Right forelimb (tissue), 1 donor: ENCODE measurements at places on chromosomes 2 and 18.

- peak; percentile 90 for DNase-seq
Measured at GRCh38 chr2:241271706-241272302, 43.7 kb downstream of the HDLBP start.

GRCh38 chr2:8860239-8860638 is 22.8 kb upstream of the KIDINS220 start:
- no peak for DNase-seq

DNA sequence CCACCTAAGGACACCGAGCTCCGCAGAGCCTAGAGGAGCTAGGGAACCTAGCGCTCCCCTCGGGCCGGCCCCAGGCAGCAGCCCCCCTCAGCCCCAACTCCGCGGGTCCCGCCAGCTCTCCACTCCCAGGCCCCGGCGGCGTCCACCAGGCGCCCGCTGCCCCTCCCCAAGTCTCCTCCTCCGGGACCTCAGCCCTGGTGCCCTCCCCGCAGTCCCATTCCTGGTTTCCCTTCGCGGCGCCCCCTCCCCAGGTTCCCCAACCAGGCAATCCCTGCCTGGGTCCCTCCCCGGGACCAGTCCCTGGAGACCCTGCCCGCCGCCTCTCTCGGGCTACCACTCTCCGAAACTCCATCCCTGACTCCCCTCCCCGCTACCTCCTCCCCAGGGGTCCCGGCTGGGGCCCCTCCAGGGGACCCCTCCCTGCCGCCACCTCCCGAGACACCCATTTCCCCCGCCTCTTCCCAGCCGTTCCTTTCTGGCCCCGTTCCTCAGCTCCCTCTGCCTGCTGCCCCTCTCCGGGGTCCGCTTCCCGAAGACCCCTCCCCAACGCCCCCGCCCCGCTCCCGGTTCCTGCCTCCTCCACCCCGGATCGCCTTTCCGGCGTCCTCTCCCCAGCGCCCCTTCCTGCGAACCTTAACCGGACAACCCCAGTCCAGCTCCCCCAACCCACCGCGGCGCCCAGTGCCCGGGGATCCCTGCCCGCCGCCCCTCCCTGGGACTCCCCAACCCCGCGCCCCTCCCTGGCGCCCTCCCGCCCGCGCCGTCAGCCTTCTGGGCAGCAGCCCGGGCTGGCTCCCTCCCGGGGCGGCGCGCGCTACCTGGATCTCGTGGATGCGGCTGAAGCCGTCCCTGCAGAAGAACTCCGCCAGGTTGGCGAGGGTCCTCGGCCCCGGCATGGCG is 678 bp downstream of the CYP27C1 start:
- peak; percentile 73 for DNase-seq

GRCh38 chr2:3728104-3729054 is 25.0 kb downstream of the DCDC2C start:
- peak; percentile 69 for DNase-seq

DNA sequence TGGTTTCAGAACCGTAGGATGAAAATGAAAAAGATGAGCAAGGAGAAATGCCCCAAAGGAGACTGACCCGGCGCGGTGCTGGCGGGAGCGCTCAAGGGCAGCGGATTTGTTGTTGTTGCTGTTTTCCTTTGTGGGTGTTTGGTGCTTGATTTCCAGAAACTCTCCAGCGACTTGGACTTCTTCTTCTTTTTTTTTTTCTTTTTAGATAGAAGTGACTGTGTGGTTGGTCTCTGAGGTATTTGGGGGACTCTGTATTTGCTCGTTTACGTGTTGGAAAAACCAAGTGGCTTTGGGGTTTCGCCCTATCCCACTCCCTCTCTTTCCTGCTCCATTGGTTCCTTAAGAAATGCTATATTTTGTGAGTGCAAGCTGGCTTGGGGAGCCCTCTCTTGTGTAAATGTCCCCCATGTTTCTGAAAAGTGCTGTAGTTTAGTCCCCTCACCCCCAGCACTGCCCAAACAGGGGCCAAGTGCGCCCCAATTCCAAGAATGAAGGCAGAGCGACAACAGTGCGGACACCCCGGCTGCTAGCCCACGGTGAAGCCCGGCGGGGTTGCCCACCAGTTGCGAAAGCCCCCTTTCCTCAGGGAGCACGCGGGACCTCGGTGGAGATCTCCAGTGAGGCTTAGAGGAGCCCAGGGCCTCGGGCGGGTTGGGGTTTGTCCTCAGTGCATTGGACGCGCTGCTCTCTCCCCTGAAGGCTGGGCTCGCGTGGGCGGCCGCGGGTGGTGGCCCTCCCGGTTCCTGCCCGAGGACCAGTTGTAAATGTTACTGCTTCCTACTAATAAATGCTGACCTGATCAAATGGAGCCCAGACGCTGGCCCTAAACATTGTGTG is 1.8 kb downstream of the HOXD9 start:
- DNase-seq = peak; percentile 65

DNA sequence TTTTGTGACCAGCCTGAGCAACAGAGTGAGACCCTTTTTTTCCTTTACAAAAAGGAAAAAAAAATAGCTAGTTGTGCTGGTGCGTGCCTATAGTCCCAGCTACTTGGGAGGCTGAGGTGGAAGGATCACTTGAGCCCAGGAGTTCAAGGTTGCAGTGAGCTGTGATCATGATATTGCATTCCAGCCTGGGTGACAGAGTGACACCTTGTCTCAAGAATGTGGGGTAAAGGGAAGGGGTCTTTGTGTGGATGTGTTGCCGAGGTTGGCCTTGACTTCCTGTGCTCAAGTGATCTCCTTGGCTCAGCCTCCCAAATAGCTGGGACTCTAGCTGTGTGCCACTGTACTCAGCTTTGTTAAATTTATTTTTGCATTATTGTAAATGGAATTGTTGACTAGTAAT is 120.6 kb downstream of the ZNF407 start:
- no peak for DNase-seq

DNA sequence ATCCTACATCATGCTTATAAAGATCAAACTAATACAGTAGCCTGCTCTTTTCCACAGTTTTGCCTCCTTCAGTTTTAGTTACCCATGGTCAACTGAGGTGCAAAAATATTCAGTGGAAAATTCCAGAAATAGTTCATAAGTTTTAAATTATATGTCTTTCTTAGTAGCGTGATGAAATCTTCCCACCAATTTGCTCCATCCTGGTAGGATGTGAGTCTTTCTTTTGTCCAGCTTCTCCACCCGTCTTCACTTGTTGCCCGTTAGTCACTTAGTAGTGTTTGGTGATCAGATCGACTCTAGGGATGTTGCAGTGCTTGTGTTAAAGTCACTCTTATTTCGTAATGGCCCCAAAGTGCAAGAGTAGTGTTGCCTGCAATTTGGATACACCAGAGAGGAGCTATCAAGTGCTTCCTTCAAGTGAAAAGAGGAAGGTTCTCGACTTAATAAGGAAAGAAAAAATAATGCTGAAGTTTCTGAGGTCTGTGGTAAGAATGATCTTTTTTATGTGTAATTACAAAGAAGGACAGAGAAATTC is 57.0 kb downstream of the CEP192 start:
- no peak for DNase-seq

- no peak for DNase-seq
Measured at GRCh38 chr2:9652267-9652666, 21.5 kb upstream of the YWHAQ start.

DNA sequence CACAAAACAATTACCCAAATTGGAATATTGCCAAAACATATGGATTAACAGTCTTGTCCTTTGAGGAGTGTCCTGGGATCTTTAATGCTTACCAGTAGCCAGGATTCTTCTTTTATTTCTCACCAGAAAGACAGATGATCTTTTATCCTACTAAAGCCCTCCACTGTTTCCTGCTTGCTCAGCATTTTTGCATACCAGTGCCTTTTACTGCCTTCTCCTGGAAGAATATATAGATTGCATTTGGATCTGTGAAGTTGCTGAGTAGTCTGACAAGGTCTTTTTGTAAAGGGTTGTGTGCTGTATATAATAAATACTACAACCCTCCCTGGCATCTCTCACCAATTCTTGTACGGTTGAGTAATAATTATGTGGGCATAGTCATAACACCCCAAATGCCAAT is 652.2 kb downstream of the LRRTM4 start:
- no peak for DNase-seq

DNA sequence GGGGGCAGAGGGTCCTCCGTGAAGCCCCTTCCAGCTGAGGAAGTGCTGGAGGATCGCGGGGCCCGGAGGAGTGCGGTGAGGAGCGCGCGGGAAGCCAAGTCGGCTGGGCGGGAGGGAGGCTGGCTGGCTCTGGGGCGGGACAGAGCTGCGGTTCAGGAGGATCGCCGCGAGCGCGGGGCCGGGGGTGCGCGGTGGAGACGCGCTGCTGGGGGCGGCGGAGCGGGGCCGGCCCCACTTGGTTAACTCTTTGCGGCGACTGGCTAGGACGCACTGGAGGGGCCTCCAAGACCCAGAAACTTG is 464 bp downstream of the CYBRD1 start:
- DNase-seq = no peak

DNA sequence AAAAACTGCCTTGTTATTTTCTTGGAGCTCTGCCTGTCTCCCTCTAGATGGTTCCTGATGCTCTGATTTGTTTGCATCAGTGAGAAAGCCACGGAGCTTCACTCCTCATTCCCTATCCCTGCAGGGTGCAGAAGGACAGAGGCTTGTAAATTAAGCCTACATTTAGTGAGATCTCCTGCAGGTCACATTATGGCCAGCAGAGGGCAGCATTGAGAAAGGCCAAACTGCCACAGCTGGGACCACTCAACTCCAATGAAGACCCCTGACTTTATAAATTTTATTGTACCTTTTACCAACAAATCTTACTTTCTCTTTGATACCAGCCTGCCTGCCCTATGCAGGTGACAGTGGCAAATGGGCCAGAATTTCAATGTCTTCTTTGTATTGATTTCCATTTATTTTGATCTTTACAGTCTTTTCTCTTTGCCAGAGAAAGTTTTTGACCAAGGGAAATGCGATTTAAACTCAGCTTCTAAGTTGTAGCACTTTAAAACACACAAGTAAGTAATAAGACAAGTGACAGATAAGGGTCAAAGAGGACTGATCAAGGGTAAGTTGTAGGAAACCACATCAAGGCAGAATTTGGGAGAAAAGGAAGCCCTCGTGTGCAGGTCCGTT is 1029.1 kb upstream of the KLHL29 start:
- DNase-seq = peak; percentile 78

- DNase-seq = no peak
Measured at GRCh38 chr2:38690499-38691420, 24.8 kb downstream of the GALM start.

DNA sequence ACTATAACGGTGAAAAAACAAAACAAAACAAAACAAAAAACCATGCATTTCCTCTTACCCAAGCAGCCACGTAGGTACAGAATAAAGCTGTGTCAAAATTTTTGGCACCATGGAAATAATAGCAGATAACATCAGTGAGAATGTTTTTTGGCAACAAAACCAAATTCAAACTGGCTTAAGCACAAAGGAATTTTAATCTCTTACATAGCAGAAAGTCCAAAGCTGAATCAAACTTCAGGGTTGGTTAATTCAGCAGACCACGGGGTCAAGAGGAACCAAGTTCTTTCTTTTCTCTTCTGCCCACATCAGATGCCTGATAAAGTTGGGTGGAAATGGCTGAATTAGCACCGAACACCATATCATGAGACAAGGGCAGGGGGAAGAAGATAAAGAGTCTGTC is 129.5 kb downstream of the PAX3 start:
- no peak for DNase-seq

- no peak for DNase-seq
Measured at GRCh38 chr18:32735781-32736180, 37.0 kb downstream of the KLHL14 start.

DNA sequence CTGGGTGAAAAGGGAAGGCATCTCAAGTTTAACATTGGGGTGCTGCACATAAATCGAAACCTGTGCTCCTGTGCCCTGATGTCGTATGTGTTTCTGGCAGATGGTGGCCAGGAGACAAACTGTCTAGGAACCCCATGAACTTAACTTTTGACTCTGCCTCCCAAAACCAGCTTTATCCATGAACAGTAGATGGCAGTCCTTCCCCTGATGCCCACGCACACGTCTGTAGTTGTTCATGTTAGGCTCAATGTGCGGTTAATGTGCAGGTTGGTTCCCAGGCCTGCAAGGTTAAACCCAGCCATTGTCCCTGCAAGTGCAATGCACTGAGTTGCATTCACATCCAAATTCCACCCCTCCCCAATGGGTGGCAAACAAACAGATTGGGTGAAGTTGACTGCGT is 44.1 kb upstream of the SIX3 start:
- no peak for DNase-seq

DNA sequence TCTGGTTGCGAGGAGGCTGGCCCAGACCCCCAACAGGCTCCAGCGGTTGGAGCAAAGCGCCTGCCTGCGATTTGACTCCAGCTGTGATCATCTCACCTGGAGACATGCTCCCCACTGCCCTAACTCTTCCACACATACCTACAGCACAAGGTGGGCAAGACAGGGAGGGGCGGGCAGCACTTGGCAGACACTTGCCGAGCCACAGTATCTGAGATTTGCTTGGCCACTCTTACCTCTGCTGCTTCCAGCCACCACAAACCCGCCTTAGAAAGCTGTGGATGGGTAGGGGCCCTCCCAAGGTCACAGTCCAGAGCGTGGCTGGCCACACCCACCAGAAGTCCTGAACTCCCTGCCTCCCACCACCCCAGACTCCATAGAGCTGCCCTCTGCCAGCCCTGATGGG is 8.2 kb downstream of the CYP26B1 start:
- no peak for DNase-seq

DNA sequence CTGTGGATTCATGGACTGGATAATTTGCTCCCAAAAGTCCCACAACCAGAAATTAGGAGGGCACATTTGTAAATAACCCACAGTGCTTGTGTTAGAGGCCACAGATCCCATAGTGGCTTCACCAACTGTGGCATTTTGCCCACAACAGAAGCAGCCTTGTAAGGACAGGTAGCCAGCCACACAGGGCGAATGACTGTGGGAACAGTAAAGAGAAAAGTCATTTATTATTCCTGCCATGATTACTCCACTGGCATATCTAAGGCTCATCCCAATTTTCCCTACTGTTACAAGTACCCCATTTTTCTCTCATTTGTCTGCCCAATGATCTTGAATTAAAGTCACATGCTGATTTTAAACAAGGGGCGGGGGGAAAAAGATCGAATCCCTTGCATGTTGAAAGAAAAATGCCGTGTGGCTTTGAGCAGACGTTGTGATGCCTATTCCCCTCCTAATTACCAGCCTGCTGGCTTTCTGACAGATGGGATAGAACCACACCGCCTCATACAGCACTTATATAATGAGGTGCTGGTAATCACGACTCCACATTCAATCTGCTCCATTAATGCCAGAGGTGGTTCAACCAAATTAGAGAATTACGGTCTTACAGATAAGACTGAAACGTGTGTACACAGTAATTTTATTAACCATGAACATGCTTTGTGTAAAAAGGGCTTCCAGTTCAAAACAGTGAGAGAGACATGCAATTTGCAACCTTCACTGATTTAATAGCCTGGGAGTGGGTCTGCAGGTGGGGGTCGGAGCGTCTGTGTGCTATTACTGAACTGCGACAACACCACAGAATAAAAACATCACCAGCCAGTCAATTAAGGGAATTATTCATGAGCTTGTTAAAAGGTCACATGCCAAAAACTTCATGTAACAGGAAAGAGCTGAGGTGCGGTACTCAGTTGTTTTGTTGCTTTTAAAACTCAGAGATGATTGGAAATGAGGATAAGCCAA is 196.0 kb downstream of the TMEM163 start:
- DNase-seq = no peak

- DNase-seq = no peak
Measured at GRCh38 chr2:8015848-8016600, 665.8 kb upstream of the ID2 start.

- no peak for DNase-seq
Measured at GRCh38 chr2:125596612-125597011, 1059.3 kb upstream of the GYPC start.
